Mammary microvascular endothelial cell (primary cell): ENCODE measurements at places on chromosomes 1 and 21. TPM values are rescaled to one million over a fixed set of nuclear protein-coding genes. Genes with fewer than 3 reads are reported as not detected.

Gene SPRR5
- not detected in 2 replicates for total RNA-seq

Gene CHIA
- total RNA-seq: not detected in 2 replicates

Gene COL8A2
- 1.1 and 1.7 TPM in 2 replicates for total RNA-seq

Gene CNTN2
- total RNA-seq: not detected in 2 replicates
